ENCODE measurements at places on chromosomes 7 and 10. TPM values are rescaled to one million over a fixed set of nuclear protein-coding genes. Genes with fewer than 3 reads are reported as not detected.

Gene NKX1-2
- not detected for polyA plus RNA-seq

Gene JAKMIP3
- polyA plus RNA-seq: 0.32 TPM

Gene FOXK1
- polyA plus RNA-seq: 16.1 TPM

Gene SPAM1
- polyA plus RNA-seq: not detected

Gene ACBD7
- polyA plus RNA-seq: 7.7 TPM

Gene SAP25
- 3.6 TPM for polyA plus RNA-seq

DNA sequence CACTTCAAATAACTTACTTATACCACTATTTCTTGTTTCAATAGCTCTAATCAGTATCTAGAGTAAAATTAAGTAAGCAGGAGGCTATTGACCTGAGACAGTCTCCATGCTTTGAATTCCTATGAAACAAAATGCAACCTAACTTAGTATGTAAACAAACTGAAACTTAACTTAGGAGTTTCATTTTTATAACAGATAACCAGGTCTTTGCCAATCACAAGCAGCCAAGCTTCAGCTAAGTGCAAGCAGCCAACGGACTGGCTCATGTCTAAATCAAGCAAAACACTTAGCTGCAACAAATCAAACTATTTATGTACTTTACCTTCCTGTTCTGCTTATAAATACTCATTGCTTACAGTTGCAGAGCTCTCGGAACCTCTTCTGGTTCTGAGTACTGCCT lies 4.4 kb upstream of the GSTK1 start:
- no peak for DNase-seq

DNA sequence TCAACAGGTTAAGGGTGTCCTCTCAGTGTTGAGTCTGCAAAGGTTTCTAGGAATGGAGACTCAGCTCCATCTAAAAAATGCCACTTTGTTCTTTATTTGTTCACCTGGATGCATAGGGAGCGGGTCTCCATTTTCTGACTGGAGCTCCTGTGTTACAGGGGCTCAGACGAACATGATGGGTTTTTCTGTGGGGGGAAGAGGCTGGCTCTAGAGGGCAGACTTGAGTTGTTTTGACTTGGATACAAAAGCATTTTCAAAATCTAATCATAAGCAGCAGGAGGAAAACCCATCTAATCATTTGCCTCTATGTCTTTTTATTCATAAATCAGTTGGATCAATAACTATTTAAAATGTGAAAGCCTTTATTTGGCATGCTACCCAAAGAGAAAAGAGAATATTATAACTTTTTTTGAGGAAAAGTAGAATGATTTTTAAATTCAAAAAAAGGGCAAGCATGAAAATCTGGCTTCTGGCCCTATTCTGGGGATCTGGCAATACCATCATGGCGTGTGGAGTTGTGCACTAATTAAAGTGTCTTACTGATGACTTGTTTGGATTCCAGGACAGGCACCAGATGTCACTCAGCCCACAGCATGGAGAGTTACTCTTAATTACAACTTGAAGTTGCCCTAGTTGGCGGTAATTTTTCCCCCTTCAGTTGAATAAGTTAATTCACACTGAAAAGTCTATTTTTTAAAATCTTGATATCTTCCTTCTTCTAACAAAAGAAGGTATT lies 594.9 kb downstream of the REEP3 start:
- no peak for DNase-seq

GRCh38 chr10:117410557-117410956 lies 35.3 kb upstream of the PDZD8 start:
- no peak for DNase-seq

- DNase-seq: no peak
These were observed 237.4 kb downstream of the CAMK1D start for GRCh38 chr10:12586741-12587140.

DNA sequence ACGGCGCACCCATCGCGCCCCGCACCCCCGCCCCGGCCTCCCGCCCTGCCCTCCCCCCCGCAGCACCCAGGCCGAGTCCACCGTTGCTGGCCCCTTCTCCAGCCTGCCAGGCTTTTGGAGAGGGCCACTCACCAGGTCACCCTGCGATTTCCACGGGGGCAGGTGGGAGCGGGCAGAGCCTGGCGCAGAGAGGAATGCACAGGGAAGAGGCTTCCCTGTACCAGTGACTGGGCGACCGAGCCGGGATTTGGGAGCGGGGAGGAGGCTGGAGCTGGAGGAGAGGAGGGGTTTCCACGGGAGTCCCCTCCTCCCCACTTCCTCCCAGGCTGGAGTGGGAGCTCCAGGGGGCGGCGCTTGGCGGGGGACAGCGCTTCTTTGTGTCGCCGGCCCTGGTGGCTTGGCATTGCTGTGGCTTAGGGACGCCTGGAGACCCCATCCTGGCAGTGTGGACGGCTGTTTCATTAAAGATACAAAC lies 19.3 kb downstream of the TCAF1 start:
- DNase-seq: peak; percentile 67

DNA sequence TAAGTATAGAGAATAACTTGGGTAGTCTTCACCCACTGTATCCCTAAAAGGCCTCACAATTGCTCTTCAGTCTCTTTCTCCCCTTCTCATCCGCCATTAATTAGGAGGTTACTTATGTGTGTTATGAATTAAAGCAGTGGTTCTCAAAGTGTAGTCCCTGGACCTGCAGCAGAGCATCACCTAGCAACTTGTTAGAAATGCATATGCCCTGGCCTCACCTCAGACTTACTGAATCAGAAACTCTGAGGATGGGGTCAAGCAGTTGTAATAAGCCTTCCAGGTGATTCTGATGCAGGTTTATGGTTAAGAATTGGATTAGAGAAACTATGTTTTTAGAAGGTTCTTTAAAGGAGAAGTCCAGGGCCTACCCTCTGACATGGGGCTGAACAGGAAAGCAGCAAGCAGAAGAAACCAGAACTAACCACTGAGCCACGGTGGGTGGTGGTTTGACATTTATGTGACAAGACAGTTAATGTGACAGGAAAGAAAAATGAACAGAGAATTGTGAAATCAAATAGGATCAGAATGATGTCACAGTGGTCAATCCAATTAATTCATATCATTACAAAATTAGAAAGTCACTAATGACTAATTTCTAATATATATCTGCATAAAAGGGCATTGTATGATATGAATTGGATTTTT lies 37.6 kb downstream of the ENTPD1 start:
- no peak for DNase-seq

- no peak for DNase-seq
These were observed 1.9 kb upstream of the CUL1 start for GRCh38 chr7:148696787-148697186.

DNA sequence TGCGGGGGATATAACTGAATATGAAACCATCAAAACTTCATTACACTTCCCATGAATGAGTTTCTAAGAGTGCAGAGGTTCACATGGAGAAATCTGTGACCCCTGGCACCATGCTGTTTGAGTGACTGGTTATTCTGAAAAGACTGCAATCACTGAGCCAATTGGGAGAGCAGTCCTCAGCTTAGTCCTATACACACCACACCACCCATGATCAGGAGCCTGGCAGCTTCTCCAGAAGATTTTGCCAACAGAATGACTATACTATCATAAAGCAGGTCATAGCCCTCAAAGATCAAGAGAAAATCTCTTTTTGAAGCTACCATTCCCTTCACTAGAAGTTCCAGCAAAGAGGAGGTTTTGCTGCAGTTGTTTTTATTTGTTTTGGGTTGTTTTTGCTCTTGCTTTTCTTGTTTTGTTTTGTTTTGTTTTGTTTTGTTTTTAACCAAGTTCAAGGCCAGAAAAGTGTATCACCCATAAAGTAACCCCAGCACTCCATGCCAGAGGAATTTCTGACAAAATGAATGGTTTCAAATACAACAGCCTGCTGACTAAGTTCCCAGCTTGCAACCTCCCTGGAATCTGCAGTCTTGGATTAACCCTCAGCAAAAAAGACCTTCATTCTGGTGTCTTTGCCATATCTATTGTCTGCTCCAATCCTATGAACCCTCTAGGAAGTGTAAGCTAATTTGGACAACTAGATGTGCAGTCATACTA lies 19.7 kb upstream of the HGF start:
- no peak for DNase-seq

GRCh38 chr7:14821757-14822480 lies 80.6 kb downstream of the DGKB start:
- DNase-seq: no peak

DNA sequence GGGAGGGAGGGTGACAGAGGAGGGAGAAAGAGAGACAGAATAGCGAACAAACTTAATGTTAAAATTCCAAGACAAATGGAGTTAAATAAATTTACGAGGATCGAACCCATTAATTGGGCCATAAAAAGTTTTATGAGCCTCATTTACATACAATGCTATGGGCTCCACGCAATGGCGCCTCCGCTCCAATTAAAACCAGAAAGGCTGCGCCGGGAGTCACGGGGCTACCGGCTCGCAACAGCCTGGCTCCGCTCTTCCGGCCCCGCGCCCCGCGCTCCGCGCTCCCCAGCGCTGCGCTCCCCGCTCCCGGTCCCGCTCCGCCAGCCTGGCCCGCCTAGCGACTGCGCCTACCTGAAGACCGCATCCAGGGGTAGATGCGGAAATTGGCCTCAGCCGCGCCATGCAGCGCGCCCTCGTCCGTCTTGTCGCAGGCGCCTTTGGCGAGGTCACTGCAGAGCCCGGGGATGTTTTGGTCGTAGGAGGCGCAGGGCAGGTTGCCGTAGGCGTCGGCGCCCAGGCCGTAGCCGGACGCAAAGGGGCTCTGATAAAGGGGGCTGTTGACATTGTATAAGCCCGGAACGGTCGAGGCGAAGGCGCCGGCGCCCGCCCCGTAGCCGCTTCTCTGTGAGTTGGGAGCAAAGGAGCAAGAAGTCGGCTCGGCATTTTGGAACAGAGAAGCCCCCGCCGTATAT lies 513 bp downstream of the HOXA7 start:
- DNase-seq: no peak

- no peak for DNase-seq
These were observed 184.3 kb upstream of the TCF7L2 start for GRCh38 chr10:112765717-112766235.

DNA sequence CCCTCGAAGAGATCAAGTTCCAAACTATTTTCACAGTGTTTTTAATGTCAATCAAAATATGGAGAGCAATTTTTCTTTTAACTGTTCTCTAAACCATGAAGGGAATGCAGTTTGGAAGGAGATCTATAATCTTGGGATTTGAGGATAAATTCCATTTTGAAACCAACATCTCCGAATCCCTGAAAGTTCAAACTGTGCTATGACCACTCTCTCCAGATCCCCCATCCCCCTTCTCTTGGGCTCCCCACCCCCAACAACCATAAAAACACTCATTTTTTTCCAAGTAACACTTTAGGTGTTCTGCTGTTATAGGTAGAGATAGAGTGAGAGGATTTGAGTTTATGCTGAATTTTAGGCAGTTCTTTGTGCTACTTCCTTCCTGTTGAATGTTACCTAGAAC lies 1.7 kb downstream of the CALD1 start:
- no peak for DNase-seq

- DNase-seq: no peak
These were observed 37.1 kb downstream of the CCDC71L start for GRCh38 chr7:106623853-106624252.

GRCh38 chr10:69318106-69318866 lies 40.0 kb downstream of the HK1 start:
- peak; percentile 79 for DNase-seq

- no peak for DNase-seq
These were observed 143.8 kb downstream of the C7orf25 start for GRCh38 chr7:42768045-42768444.

GRCh38 chr10:33125522-33126517 lies 167.8 kb upstream of the ITGB1 start:
- DNase-seq: no peak
